Stimulated activated CD4-positive, alpha-beta T cell treated with anti-CD3 and anti-CD28 coated beads, Interleukin-4, amount 100 ng/mL, for 24 hours (primary cell): ENCODE measurements at places on chromosomes 13 and 19.
A peak's percentile ranks its signal among the peaks of the same experiment; 100 is the strongest.

DNA sequence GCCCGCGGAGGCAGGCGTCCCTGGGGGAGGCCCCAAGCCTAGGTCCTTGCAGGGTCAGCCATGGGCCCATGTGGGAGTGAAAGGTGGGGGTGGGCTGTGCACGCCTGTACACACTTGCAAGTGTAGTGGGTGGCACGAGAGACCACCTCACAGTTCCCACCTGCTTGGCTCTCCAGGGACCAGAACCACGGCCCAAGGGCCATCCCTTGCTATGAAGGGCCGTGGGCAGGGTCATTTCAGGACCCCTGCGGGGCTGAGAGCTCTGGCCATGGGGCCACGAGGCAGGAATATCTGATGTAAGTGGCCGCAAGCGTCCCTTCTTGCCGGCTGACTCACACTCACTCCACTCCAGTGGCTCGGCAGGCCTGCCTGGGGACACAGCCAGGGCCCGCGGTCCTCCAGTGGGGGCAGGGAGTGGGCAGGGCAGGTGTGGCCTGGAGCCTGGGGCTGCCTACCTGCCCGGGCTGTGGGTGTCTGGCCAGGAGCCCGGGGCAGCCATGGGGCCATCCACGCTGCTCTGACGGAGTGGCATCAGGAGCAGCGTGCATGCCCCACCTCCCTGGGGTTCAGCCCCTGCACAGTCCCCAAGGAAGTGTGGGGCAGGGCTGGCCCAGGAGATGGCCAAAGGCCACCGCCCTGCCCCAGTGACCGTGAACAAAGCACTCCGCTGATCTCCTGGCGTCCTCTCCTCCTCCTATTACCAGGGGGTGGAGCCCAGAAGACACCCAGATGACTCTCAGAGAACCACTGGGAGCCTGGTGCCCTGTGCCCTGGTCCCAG lies 8.6 kb upstream of the MKNK2 start:
- DNase-seq = no peak

DNA sequence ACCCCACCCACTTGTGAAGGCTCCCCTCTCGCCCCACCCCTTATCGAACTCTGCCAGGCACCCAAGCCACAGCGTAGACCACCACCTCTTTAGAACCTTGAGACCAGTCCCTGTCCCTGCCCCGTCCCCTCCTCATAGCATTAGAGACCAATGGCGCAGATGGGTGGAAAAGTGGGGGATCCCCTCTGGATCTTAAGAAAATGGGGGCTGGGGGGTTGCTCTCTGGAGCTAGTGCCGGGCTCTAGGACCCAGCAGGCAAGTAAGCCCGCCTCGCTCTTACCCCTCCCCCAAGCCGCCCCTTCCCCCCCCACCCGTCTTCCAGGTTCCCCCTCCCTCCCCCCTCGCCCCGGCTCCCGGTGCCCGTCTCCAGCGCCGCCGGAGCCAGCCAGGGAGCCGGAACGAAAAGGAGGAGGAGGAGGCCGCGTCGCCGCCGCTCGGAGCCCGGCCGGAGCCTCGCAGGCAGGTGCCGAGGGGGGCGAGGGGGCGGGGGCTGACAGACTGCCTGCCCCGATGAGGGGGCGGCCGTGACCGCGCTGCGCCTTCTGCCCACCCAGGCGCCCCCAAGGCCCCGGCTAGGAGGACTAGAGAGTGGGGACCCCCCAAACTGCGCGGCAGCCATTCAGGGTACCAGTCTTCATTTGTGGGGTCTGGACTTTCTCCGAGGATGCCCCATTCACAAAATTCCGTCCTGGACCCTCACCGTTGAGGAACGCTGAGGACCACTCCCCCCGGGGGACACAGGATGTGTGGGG lies at the start of gene SPRED3:
TSS of gene SPRED3 (plus strand) at position 349 of the 752 bp plus-strand sequence. CDS start 1,606 bp downstream, outside the sequence.
- no peak for DNase-seq

GRCh38 chr19:35000647-35001501 lies 751 bp downstream of the GRAMD1A start:
- DNase-seq = peak; percentile 72

- no peak for DNase-seq
Observed at GRCh38 chr13:109704771-109705635, 81.4 kb downstream of the IRS2 start.

DNA sequence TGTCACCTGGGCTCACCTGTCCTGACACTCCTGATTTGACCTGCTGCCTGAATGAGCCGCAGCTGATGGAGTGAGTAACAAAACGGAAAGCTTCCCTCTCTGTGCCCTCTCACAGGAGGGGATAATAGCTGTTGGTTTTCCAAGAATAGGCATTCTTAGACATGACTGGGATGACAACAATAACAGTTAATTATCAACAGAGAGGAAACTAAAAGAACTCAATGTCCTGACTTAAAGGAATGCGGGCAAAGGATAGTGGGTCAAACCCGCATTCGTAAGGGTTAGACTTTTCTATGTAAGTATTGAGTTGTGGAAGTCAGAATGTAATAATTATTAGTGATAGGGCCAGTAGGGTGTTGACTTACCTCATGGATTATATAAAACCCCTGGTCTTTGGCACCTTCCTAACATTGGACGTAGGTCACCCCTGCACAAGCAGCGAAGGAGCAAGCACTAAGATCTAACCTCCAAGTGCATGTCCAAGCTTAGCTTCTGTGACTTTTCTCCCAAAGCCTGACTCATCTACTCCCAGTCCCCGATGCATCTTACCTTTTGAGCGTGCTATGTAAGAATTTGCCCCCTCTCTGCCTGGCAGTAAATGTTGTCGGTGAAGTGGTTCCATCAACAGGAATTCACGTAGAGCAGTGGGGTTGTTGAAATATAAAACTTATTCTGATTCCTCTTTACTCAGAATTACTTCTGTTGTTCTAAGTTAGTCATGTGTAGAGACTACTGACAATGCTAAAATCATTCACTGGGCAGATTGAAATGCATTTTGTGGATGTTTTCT lies 442.3 kb downstream of the FGF9 start:
- DNase-seq = no peak

- DNase-seq = no peak
Observed at GRCh38 chr13:112837371-112838037, 131.5 kb upstream of the MCF2L start.

- DNase-seq = no peak
Observed at GRCh38 chr19:12284631-12285030, 10.1 kb downstream of the ZNF44 start.

GRCh38 chr19:51027126-51027806 lies 850 bp upstream of the KLK11 start:
- no peak for DNase-seq

- peak; percentile 46 for DNase-seq
Observed at GRCh38 chr13:91133941-91134802, 213.3 kb upstream of the MIR17HG start.

DNA sequence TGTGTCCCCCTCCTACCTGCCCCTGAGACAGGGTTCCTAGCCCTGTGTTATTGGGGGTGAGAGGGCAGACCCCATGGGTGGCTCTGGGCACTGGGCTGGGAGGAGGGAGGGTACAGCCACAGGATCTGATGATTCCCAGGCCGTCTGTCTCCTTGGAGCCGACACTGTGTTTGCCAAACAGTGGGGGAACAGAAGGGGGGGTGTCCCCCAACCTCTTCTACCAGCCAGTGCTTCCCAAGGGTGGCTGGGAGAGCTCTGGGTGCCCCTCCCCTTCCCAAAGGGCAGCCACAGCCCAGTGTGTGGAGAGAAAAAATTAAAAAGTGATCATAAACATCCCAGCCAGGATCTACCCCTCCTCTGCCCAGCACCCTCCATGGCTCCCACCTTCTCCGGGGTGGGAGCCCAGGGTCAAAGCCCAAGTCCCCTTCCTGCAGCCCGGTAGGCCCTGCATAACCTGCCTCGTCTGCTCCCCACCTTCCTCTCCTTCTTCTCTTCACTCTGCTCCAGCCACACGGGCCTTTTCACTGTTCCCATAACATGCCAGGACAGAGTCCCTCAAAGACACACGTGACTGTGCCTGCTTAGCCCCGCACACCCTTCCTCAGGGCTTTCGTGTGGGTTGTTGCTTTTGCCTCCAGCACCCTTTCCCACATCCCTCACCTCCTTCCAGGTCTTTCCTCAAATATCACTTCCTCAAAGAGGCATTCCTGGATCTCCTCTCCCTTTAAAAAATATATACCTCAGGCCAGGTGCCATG lies 1.4 kb upstream of the PLIN4 start:
- DNase-seq = no peak

GRCh38 chr13:30033681-30034457 lies 183.5 kb upstream of the UBL3 start:
- no peak for DNase-seq

DNA sequence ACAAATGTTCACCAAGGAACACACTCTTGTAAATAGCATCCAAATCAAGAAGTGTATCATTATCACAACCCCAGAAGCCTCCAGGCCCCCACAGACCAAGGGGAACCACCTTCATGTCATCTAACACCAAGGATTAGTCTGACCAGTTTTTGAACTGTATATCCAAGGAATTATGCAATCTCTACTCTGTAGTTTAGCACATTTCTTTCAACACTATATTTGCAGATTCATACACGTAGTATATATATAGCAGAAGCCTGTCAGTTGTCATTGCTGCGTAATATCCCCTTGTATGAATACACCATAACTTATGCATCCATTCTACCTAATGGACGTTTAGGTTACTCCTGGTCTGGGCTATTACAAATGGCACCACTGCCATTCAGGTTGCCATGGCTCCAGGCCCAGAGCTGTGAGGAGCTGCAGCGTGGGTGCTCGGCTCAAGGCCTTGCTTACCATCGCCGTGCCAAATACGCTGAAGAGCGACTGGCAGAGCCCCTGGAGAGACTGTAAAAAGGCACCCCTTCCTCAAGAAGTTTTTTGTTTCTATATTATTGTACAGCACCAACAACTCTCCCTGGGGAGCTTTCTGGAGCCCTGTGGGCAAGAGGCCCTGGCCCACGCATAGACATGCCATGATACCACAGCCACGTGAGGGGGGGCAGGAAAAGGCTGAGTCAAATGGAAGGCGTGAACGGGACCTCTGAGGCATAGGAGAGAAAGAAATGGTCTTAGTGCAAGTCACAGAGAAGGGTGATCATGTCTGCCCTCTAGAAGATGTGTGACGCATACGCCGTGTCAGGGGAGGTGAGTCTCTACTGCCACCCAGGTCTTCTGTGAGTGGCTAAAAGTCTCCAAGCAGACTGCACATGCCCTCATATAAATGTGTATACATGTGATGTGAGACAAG lies 10.8 kb downstream of the LATS2 start:
- no peak for DNase-seq

DNA sequence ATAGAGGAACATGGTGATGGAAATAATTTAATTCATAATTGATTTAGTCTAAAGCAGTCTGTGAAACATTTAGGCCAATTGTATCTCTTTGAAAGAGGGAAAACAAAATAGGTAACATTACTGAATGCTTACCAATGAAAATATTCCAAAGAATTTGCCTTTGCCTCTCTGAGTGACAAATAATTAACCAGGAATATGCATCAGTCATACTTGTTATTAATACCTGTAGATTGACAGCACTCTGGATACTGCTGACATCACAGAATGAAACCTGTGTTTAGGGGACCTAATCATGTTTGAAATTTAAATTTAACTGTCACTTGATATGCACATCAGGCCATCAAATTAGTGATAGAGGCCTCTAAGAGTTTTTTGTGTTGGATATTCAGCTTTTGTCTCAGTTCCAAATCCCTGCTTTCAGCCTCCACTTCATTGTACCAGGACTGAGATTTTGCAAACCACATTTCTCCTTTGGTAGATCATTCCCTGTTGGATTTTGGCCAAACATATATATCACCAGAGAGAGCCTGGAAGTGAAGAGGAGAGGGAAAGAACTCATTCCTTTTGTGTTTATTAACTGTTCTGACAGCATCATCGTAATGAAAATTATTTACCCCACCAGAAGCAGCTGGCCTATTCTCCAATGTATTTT lies 64.8 kb upstream of the KLHL1 start:
- no peak for DNase-seq

GRCh38 chr19:49879243-49879963 lies 1.9 kb downstream of the TBC1D17 start:
- no peak for DNase-seq

DNA sequence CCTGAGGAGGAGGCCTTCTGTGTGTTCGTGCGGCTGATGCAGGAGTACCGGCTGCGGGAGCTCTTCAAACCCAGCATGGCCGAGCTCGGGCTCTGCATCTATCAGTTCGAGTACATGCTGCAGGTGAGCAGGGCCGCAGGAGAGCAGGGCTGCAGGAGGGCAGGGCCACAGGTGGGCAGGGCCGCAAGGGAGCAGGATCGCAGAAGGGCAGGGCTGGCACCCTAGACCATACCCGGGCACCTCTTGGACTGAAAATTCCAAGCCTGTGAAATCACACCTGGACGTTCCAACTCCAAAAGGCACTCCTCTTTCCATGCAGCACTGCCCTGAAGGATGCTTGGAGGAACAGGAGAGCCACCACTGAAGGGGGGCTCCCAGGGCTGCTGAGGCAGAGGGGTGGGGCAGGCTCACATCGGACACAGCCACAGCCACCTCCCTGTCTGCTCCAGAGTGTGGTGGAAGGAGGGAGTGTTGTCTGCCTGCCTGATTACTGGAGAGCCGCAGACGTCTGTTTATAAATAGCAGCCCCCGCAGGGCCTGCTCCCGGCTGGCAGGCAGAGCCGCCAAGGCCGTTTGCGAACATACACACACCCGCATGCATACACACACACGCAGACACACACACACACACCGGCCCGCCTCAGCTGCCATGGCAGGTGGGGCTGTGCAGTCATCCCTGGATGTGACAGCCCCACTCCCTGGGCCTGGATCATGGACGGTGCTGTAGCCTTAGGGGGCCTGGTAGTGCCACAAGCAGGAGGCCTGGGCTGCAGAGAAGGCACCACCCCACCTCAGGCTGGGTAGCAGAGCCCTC lies 20.2 kb downstream of the EVI5L start:
- no peak for DNase-seq

- no peak for DNase-seq
Observed at GRCh38 chr19:30739394-30739793, 367.2 kb downstream of the ZNF536 start.

DNA sequence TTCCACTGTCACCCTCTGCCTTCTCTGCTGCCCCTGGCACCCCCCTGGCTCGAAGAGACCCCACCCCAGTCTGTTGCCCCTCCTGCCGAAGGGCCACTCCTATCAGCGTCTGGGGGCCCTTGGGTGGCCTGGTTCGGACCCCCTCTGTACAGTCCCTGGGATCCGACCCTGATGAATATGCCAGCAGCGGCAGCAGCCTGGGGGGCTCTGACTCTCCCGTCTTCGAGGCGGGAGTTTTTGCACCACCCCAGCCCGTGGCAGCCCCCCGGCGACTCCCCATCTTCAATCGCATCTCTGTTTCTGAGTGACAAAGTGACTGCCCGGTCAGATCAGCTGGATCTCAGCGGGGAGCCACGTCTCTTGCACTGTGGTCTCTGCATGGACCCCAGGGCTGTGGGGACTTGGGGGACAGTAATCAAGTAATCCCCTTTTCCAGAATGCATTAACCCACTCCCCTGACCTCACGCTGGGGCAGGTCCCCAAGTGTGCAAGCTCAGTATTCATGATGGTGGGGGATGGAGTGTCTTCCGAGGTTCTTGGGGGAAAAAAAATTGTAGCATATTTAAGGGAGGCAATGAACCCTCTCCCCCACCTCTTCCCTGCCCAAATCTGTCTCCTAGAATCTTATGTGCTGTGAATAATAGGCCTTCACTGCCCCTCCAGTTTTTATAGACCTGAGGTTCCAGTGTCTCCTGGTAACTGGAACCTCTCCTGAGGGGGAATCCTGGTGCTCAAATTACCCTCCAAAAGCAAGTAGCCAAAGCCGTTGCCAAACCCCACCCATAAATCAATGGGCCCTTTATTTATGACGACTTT lies 2.0 kb downstream of the ZFP36 start:
- DNase-seq = no peak
